ENCODE measurements at places on chromosomes 1 and 21. TPM values are rescaled to one million over a fixed set of nuclear protein-coding genes. Genes with fewer than 3 reads are reported as not detected.
A peak's percentile ranks its signal among the peaks of the same experiment; 100 is the strongest.

SLC50A1 gene
- 41.2 TPM for total RNA-seq

IKBKE gene
- 64.8 TPM for total RNA-seq

ADAM15 gene
- 41.7 TPM for total RNA-seq

AGMAT gene
- 8.0 TPM for total RNA-seq

DNA sequence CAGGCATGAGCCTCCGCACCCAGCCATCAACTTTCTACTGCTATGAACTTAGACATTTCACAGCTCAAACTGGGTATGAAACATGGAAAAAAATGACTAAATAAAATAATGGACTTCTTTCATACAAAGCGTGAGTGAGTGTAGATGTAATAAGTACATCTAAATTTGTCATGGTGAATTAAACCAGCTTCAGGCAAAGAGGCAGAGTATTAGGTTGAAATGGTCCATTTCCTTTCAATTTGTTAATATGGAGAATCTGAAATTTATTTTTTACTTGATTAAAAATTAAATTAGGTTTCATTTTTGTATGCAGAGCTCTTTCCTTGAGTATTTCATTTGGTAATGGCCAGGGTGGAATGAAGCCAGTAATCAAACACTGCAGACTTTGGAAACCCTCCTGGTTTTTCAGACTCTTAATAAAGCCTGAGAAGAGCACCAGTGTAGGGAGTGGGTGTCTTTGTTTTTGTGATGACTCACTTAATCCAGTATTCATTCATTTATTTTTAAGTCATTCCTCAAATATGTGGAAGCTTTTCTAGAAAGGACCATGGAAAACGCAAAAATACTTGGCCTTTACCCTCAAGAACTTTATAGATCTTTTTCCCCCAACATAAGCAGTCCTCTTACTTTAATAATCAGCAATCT is 49.2 kb downstream of the ALG14 start:
- DNase-seq = no peak
- no peak overlapping the region for H3K4me3 ChIP-seq
- no peak overlapping the region for H3K27ac ChIP-seq
- no peaks in the 10 kb centered on the region for H3K4me1 ChIP-seq

DNA sequence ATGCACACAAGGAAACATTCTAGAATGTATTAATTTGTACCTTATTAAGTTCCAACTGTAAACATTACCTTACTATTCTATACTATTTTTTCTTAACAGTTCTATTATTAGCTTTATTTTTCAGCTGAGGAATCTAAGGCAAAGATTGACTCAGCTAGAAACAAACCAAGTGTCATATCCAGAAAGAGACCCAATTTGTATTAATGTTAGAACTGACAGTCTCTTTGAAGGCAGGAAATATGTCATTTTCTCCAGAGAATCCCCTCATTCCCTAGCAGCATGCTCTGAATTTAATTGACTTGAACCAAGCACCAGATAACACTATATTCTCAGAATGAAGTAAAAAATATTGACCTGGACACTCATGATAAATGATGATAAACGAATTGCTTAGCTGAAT is 81.4 kb upstream of the PLPPR5 start:
- H3K27ac ChIP-seq = no peak overlapping the region
- H3K4me3 ChIP-seq = no peak overlapping the region
- H3K36me3 ChIP-seq = no peaks in the 10 kb centered on the region
- no peaks in the 10 kb centered on the region for H3K4me1 ChIP-seq
- DNase-seq = no peak

GRCh38 chr1:192977089-192977706 is 82.0 kb downstream of the UCHL5 start:
- H3K4me1 ChIP-seq = peaks cover 6% of the 10 kb centered on the region
- peaks cover 6% of the 10 kb centered on the region for H3K36me3 ChIP-seq
- H3K27ac ChIP-seq = no peak overlapping the region
- no peak overlapping the region for H3K4me3 ChIP-seq

DNA sequence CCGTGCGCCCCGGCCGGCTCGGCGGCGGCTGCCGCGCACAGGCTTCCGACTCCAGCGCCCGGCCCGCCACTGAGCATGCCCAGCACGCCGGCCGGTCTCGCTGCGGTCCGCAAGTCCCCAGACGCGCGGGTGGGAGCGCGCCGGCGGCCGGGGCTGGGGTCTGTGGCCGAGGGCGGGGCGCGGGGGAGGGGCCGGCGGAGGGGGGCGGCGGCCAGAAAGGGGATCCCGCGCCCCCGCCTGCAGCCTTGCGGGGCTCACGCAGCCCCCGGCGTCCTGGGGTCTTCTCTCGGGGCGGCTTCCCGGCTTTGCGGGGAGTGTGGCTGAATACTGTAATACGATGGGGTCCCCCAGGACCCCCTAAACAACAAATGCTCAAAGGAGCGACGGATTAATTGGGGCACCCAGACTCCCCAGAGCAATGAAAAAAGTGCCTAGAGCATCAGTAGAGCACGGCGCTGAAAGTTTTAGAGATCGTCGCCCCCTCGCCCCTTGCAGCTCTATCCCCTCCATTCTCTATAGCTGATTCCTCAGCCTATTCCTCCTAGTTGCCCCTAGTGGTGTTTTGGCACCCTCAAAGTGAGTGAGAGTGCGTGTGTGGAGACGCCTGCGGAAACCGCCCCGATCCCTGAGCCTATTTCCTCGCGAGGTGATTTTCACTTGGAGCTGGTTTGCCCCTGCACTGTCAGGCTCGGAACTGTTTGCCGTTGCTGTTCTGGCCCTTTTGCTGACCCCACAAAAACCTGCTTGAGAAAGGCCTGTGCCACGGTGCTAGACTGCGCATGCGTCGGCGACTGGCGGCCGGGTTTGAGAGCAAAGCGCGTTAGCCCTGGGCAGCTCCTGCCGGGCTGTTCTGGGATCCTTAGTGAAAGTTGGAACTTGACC is at the start of gene VAV3:
VAV3 (minus strand) TSS at position 71 of the 882 bp plus-strand sequence. CDS start 311 bp downstream, outside the sequence.
- peak within 1 kb of the TSS; percentile 80 for H3K27ac ChIP-seq
- peak within 1 kb of the TSS; percentile 83 for H3K4me3 ChIP-seq
- H3K36me3 ChIP-seq = no peaks in the 10 kb centered on the region
- H3K4me1 ChIP-seq = peaks cover 23% of the 10 kb centered on the region
- DNase-seq = peak; percentile 65

GRCh38 chr1:93699049-93699384 is 17.4 kb upstream of the BCAR3 start:
- no peaks in the 10 kb centered on the region for H3K27me3 ChIP-seq
- H3K4me3 ChIP-seq = no peak overlapping the region
- H3K36me3 ChIP-seq = no peaks in the 10 kb centered on the region
